ENCODE measurements at places on chromosomes 11 and 22.

DNA sequence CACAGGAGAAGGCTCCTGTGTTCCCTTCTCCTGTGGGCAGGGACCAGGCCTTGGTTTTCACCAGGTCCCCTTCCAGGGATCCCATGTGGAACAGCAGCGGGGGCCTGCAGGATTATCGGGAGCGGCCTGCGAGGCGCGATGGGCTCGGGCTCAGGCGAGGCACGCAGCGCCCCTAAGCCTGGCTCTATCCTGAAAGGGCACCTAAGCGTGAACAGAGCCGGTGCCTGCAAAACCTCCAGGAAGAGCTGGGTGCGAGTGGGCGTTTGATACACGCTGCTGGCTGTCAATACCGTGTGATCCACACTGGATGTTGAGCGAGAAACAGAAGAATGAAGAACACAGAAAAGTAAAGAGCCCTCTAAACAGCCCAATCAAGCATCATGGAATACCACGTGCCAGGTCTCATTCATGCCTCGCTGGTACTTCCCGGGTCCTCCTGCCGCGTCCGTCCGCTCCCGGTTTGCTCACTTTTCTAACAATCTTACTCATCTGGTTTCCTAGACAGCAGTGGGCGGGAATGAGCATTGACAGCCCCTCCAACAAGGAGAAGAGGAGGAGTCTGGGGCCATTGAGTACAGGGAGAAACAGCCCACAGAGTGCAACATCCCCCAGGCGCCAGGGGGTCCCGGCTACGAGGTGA is 12.5 kb downstream of the OSBPL5 start:
- DNase-seq: no peak

DNA sequence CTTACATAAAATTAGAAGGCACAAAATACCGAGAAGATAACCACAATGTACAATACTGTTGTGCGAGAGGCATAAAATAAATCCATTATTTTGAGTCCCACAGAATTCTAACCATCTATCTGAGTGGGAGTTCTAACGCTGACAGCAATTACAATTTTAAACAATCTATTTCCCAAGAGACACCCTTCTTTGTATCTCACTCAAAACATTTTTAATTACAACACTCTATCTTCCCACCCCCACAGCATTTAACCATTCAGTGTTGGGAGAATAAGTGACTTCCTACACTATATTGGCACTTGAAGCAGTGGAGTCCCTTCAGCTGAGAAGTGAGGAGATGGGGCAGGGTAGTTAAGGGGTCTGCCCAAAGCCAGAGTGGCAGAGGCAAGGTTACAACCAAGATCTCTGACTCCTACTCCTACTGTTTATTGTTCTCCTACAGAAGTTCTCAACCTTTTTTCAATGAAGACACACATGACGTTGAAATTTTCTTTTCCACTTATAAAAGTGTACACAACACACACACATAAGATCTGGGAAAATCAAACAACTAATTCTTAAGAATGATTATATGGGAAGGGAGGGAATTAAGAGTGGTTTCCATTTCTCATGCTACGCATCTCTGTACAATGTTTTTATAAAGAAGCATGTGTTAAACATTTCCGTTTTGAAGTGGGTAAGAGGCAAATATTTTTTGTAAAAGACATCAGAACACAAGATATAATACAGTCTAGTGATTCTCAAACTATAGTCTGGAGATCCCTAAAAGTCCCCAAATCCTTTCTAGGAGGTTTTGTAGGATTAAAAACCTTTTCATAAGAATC is 10.9 kb downstream of the SLC25A17 start:
- DNase-seq: no peak

GRCh38 chr11:19253817-19254216 is 13.1 kb upstream of the E2F8 start:
- no peak for DNase-seq

GRCh38 chr11:96299155-96299888 is 43.7 kb downstream of the MAML2 start:
- no peak for DNase-seq

DNA sequence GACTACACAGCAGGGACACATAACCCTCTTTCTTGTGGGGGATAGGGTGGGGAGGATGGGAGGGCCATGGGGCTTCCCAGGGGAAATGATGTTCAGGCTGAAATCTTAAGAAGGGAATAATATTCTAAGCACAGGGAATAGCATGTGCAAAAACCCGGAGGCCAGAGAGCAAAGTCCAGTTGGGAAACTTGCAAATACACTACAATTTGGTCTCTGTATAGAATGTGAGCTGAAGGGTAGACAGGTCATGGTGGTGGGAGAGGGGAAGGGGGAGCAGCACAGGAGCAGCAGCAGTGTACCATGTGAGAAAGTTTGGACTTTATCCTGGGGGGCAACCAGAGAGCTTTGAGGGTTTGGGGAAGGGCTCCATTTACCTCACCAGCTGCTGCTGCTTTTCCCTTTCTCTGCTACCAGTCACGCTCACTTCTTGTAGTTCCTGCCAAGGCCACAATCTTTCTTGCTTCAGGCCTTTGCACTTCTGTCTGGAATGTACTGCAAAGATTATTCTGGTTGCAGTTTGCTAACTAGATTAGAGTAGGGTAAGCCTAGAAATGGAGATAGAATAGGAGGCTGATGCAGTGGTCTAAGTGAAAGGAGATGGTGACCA is 43.0 kb downstream of the KREMEN1 start:
- no peak for DNase-seq

DNA sequence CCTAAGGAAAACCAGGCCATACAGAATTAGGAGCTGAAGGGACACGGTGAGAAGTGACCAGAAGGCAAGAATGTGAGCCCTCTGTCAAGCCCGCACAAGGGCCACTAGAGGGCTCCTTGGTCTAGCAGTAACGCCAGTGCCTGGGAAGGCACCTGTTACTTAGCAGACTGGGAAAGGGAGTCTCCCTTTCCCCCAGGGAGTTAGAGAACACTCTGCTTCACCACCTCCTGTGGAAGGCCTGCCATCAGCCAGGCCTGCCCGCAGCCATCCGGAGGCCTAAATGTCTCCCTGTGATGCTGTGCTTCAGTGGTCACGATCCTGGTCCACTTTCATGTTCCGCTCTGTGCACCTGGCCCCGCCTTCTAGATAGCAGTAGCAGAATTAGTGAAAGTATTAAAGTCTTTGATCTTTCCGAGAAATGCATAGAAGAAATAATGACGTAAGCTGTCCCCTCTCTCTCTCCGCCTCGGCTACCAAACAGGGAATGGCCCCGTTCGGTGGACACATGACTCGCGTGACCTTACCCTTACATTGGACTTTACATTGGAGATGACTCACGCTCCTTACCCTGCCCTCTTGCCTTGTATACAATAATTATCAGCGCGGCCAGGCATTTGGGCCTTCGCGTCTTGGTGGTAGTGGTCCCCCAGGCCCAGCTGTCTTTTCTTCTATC is 10.7 kb upstream of the GSTP1 start:
- DNase-seq: peak; percentile 28

GRCh38 chr22:45692549-45692948 is 20.9 kb downstream of the ATXN10 start:
- DNase-seq: no peak

GRCh38 chr11:10584071-10584501 is 15.6 kb upstream of the LYVE1 start:
- DNase-seq: no peak

DNA sequence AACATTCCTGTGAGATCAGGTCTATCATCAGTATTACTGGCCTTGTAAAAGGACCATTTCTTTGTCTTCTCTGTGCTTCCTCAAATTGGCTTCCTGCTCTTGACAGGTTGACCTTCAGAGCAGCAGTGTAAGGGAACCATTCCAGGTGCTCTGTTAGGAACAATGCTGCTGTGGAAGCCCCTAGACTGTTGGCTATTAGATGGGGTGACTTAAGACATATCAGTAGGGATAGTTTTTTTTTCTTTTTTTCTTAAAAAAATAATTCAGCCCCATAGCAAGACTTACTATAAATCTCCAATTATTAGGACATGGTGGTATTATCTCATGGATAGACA is 37.6 kb downstream of the COA4 start:
- no peak for DNase-seq

DNA sequence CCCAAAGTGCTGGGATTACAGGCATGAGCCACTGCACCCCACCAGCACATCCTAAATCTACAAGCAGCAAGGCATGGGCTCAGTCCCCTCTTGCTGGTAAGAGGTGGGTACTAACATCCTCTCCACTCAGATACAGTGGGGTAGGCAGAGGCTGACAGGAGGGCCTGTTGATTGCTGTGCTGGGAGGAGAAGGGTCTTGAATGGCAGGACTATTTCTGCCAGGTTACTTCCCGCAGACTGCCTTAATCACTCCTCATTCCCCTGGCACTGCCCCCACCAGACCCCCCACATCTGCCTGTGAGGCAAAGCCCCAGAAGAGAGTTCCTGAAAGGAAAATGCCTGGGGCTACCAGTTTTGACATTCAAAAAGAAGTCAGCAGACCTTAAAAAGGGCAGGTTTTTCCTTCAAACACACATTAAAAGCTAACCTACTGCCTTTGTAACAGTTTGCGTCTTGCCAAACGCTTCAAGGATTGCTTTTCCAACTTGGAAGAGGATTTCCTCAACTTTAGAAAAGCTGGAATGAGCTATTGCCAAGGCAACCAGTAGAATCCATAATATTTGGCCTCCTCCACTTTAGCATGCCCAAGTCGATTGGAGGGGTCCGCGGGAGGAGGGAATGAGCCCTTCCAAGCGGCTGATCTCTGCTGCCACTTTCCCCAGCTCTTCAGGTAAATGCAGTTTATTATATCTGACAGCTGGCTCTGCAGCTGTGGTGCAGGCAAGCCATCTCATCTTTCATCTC is 62.0 kb downstream of the FDX1 start:
- no peak for DNase-seq

GRCh38 chr11:117218133-117218915 is 13.5 kb downstream of the PCSK7 start:
- no peak for DNase-seq

- no peak for DNase-seq
Measured at GRCh38 chr11:133844217-133844616, 1.1 kb downstream of the SPATA19 start.

- no peak for DNase-seq
Measured at GRCh38 chr11:4704790-4705334, 278 bp downstream of the MMP26 start.

DNA sequence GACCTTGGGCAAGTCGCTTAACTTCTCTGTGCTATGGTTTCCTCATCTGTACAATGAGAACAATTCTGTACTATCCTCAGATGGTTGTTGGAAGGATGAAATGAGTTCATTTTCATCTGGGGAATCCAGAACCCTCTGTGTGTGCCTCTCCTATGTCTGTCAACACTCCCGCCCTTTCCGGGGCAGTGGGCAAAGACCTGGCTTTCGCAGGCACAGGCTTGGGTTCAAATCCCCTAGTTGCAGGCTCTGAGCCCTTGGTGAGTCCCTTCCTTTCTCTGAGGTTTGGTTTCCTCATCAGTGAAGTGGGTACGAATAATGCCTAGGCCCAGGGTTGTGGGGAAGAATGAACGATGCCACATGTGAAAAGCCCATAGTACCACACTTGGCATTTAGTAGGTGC is 6.0 kb downstream of the PNPLA5 start:
- no peak for DNase-seq

GRCh38 chr11:1272531-1272930 is 36.9 kb downstream of the TOLLIP start:
- DNase-seq: no peak

DNA sequence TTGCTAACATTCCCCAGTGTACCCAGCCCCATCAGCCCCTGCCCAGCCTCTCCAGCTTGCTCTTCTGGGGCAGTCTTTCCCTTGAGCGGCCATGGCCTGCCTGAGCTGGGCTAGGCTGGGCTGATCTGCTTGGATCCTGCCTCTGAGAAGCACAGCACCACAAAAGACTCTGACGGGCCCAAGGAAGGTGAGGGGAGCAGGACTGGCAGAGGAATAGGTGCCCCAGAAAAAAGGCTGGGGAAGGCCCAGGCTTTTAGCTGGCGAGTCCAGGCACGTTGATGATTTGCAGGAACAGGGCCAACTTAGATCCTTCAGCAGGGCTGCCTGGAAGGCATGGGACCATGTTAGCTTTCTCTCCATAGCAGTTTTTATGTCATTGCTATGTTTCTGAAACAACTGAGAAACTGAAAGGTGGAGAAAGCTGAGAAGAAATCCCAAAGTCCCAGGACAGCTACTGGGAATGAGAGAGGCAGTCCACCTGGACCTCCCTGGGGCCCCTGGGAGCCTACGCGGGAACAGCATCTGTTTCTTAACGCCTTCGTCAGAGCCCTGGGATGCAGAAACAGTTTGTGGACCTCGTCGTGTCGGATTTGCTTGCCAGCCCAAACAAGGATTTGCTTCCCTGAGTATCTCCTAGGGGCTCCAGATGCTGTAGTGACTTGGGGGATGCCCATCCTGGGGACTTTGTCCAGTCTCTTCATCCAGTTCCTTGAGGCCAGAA is 24.4 kb upstream of the FXYD6 start:
- DNase-seq: no peak

- no peak for DNase-seq
Measured at GRCh38 chr22:47163856-47164513, 401.5 kb downstream of the TBC1D22A start.

DNA sequence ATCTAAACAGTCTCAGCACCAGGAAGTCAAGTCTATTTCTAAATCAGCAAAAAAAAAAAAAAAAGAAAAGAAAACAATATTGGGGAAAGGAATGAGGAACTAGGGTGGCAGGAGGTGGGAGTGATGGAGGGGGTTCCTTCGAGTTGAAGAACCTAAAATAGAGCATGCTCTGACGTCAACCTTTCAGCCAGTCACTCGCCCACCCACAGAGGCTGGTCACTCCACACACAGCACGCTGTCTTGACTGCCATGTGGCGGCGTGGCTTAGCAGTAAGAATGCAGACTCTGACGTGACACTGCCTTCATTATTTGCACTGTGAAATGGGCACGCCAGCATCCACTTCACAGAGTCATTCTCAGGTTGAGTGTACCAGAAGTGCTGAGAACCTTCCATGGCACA is 48.3 kb downstream of the LARGE1 start:
- no peak for DNase-seq

GRCh38 chr22:24043958-24044357 is 32.9 kb downstream of the CABIN1 start:
- peak; percentile 15 for DNase-seq

DNA sequence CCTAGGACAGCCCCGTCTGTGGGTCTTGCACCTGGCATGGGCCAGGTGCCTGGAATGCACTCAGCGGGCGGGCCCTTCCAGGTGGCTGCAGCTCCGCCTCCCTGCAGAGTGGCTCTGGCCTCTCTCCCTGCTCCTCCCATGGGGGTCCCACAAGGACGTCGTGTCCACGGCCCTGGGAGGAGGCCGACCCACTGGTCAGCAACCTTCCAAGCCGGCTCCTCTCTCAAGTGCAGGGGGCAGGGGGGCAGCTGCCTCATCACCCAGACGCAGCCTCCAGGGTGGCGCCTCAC is 41.9 kb downstream of the CERK start:
- DNase-seq: no peak

- DNase-seq: no peak
Measured at GRCh38 chr11:72788241-72788640, 5.6 kb downstream of the STARD10 start.

GRCh38 chr11:113547739-113548138 is 72.5 kb upstream of the DRD2 start:
- no peak for DNase-seq

GRCh38 chr11:8839957-8840945 is 70.7 kb upstream of the AKIP1 start:
- DNase-seq: no peak
